ENCODE measurements at places on chromosomes 16 and 17.

DNA sequence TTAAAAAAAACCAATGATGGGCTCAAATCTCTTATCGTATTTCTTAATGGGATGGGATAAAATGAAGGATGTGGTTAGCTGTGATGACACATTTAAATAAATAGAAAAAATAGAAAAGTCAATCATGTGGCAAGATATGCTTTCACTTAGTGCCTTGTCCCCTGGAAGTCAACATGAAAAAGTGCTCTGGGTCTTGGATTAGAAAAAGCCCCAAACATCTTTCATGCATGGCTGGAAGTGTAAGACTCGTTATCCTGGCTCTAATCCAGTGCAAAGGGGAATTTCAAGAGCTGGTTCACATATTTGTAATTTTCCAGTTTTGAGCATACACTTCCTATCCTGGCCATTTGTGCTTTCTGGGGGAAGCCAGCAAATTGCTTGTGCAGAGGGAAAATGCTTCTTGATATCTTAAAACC, 160.9 kb downstream of the MAP2K6 start:
- DNase-seq, result no peak

DNA sequence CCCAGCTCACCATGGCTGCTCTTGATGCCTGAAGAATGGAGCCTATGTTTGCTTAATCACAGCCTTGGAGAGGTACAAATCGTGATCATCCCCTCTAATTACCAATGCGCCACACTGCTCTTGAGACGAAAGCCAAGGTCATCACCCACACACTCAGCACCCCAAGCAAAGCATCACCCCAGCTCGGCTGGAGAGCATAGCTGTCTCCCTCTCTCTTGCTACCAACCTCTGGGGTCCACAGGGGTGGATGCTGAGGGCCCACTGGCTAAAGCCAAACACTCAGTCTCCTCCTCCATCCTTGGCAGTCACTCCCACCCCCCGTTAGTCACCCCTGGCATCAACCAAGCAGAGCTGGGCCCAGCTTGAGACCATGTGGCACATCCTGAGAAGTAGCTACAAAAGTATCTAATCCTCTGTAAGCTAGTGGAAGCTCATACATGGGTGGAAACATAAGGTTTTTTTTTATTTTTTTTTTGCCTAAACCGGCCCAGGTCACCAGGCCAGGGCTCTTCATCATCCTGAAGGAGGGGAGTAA, 44.8 kb downstream of the PIMREG start:
- DNase-seq, result no peak

GRCh38 chr17:21208352-21208751, 5.6 kb downstream of the TMEM11 start:
- DNase-seq, result no peak

DNA sequence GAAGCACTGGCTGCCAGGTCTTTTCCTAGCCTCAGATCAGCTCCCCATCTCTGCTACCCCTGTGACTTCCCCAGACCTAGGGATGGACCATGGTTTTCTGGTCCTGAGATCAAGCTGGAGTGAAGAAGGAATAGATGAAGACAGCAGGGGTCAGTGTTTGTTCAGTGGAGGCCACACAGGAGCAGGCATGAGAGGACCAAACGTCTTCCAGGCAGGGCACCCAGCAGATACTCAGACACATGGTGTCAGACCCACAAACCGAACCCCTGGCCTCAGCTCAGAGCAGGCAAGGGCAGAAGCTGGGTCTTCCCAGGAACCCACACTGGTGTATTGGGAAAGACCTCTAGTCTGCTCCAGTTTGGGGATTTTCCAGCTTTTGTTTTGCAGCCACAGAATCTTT, 189.7 kb downstream of the IRX5 start:
- DNase-seq, result no peak

DNA sequence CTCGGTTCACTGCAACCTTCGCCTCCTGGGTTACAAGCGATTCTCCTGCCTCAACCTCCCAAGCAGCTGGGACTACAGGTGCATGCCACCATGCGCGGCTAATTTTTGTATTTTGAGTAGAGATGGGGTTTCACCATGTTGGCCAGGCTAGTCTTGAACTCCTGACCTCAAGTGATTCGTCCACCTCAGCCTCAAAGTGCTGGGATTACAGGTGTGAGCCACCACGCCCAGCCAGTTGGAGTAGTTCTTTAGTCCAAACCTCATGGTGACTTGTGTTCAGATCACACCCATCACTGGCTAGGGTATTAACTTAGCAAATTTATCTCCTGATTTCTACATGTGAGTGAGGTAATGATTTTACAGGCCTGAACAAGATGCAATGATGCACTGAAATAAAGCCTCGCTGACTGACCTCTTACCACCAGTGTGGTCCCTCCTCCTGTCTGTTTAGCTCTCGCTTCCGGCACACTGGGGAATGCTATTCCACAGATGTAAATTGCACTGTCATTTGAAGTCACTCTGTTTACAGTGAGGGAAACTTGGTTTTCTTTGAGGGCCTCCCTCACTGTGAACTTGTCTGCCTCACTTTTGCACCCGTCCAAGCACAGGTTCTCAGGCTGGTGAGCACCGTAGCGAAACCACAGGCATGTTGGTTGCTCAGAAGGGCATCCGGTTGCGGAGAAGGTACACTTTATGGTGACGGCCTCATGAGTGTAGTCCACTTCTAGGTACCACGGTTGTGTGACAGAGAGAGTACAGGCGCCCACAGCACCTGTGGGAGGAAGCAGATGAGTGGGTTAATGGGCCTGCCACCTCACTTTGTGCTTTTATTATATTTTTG, 5.5 kb downstream of the IGSF6 start:
- peak; percentile 89 for DNase-seq

DNA sequence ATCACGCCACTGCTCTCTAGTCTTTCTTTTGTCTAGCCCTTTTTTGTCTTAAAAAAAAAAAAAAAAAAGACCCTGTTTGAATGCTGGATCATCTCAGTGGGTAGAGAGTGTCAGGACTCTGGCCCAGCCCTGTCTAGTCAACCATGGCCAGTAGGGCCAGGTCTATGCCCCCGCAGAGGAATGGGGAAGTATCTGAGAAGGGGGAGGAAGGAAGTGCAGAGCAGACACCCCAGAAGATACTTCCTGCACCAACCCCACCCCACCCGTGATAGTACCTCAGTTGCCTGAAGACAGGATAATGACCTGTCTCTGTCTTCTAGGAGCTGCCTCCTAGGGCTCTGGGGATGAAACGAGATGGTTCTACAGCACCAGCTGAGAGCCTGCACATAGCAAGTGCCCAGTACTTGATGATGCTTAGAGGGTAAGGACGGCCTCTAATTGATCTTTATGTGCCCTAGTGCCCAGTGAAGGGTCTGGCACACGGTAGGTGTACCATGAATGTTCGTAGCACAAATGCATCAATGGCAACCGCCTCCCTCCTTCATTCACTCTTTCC, 55.4 kb downstream of the ABAT start:
- DNase-seq, result no peak

DNA sequence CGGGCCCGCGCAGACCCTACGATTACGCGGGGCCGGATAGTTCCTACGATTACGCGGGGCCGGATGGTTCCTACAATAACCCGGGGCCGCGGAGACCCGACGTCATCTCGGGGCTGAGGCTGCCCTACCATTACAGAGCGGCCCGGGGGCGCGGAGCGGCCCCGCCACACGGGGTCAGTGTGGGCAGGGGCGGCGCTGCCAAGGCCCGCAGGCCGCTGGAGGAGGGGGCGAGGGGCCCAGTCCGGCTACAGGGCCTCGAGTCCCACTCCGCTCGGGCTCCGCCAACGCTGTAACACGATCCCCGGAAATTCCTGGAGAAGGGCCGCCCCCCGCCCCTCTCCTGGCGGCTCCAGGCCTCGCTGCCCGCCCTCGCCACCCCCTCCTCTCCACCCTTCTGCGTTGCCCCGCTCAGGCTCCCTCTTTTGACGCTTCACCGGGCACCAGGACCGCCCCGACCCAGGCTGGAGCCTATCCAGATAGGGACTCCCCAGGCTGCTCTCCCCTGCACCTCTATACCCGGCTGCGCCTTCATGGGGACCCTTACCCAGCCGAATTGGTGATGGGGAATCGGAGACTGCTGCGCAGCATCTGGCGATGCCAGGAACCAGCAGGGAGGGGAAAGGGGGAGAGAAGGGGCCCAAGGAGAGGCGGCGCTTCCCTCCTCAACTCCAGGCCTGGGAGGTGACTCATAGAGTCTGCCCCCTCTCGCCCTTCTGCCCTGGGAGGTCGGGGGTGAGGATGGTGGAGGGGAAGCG, at the start of gene RAB34:
TSS of gene RAB34 (minus strand) at position 291 of the 755 bp plus-strand sequence. CDS start 602 bp downstream, outside the sequence.
- no peak for DNase-seq

DNA sequence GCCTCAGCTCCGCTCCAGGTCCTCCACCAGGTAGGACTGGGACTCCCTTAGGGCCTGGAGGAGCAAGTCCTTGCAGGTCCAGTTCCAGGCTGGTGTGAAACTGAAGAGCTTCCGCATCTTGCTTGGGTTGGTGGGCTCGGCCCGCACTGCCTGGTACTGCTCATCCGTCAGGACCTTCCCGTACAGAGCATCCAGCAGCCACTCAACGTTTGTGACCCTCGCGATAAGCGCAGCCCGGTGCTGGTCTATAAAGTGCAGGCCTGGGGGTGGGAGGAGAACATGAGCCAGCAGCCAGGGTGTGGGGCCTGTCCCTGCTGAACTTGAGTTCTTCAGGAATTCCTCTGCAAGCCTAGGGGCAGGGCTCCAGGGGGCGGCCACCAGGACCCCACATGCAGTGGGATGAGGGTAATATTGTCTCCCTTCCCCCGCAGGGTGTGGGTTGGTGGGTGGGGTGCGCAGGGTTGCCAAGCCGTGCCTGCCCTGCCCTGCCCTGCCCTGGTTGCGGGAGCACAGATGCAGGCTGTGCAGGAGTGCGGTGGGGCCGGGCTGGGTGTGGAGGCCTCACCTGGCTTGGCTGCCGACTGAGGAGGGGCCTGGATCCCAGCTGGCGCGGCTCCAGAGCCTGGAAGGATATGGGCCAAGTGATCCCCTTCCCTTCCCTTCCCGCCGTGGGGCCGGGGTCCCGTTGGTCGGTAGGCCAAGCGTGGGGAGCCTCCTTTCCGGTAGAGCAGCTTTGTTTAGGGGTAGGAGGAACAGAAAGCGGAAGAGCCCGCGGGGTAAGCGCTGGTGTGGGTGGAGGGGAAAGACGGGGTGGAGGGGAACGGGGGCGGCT, 762 bp downstream of the PYCARD start:
- DNase-seq, result peak; percentile 60

Data from CD4-positive, alpha-beta memory T cell (primary cell).